Common myeloid progenitor, CD34-positive (primary cell): ENCODE measurements at places on chromosomes 1 and 21.

- peaks cover 40% of the 10 kb centered on the region for H3K36me3 ChIP-seq
- peaks cover 32% of the 10 kb centered on the region for H3K4me1 ChIP-seq
- H3K4me3 ChIP-seq = no peak overlapping the region
- H3K27ac ChIP-seq = no peak overlapping the region
- no peaks in the 10 kb centered on the region for H3K27me3 ChIP-seq
Observed at GRCh38 chr1:206729507-206729906, 41.1 kb upstream of the IL19 start.

- H3K36me3 ChIP-seq = no peaks in the 10 kb centered on the region
- peaks cover 2% of the 10 kb centered on the region for H3K27me3 ChIP-seq
- DNase-seq = no peak
- H3K4me1 ChIP-seq = no peaks in the 10 kb centered on the region
- no peak overlapping the region for H3K27ac ChIP-seq
- no peak overlapping the region for H3K4me3 ChIP-seq
Observed at GRCh38 chr1:59173721-59174120, 123.2 kb upstream of the FGGY start.

DNA sequence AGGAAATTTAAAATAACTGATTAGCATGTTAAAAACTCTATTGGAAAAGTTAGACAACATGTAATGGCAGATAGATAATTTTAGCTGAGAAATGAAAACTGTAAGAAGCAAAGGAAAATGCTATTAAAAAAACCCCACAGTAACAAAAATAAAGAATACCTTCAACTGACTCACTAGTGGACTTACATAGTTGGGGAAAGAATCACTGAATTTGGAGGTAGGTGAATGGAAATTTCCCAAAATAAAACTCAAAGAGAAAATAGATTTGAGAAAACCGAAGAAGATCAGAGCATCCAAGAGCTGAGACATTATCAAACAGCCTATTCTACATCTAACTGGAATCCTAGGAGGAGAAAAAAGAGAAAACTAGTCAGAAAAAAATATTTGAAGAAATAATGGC lies 34.7 kb downstream of the PDE4B start:
- H3K4me1 ChIP-seq = no peaks in the 10 kb centered on the region
- no peak overlapping the region for H3K4me3 ChIP-seq
- H3K27me3 ChIP-seq = no peaks in the 10 kb centered on the region

GRCh38 chr1:111789142-111789541 lies 33.4 kb downstream of the DDX20 start:
- no peak overlapping the region for H3K4me3 ChIP-seq
- no peak overlapping the region for H3K27ac ChIP-seq
- H3K27me3 ChIP-seq = peaks cover 6% of the 10 kb centered on the region
- no peaks in the 10 kb centered on the region for H3K4me1 ChIP-seq

DNA sequence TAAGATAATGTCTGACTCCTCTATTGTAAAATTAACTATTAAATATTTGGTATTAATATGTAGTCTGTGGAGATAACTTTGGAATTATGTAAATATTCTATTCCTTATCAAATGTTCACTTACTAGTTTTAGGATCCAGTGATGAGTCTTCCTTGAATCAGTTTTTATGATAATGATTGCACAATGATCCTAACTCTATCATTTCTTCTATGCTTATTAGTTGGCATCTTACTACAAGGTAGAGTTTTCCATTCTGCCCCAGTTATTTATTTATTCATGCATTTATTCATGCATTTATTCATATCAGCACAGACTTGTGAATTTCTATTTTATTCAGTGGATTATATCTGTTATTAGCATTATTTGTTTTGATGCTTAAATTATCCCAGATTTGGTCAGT lies 7.4 kb upstream of the MGST3 start:
- DNase-seq = no peak
- no peaks in the 10 kb centered on the region for H3K36me3 ChIP-seq
- no peak overlapping the region for H3K27ac ChIP-seq
- no peak overlapping the region for H3K4me3 ChIP-seq
- no peaks in the 10 kb centered on the region for H3K27me3 ChIP-seq
- no peaks in the 10 kb centered on the region for H3K4me1 ChIP-seq

- H3K27ac ChIP-seq = no peak overlapping the region
- DNase-seq = no peak
- H3K36me3 ChIP-seq = peaks cover 3% of the 10 kb centered on the region
- H3K27me3 ChIP-seq = no peaks in the 10 kb centered on the region
Observed at GRCh38 chr1:246121533-246121932, 385.5 kb downstream of the SMYD3 start.

GRCh38 chr1:85264150-85264549 lies 4.7 kb upstream of the C1orf52 start:
- H3K27ac ChIP-seq = no peak overlapping the region
- H3K4me1 ChIP-seq = peaks cover 4% of the 10 kb centered on the region
- no peak for DNase-seq
- peaks cover 18% of the 10 kb centered on the region for H3K36me3 ChIP-seq

DNA sequence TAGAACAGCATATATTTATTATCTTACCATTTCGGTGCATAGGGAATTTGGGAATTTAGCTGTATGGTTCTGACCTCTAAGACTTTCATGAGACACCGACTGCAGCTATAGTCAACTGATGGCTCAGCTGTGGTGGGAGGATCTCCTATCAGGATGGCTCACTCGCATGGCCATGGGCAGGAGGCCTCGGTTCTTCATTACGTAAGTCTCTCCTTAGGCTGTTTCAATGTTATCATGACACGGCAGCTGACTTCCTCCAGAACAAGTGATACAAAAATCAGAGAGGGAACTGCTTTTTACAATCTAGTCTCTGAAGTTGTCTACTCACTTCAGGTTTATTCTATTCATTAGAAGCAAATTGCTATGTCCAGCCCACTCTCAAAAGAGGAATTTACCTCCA lies 13.3 kb upstream of the CAPN8 start:
- H3K4me1 ChIP-seq = no peaks in the 10 kb centered on the region
- peak; percentile 37 for DNase-seq

DNA sequence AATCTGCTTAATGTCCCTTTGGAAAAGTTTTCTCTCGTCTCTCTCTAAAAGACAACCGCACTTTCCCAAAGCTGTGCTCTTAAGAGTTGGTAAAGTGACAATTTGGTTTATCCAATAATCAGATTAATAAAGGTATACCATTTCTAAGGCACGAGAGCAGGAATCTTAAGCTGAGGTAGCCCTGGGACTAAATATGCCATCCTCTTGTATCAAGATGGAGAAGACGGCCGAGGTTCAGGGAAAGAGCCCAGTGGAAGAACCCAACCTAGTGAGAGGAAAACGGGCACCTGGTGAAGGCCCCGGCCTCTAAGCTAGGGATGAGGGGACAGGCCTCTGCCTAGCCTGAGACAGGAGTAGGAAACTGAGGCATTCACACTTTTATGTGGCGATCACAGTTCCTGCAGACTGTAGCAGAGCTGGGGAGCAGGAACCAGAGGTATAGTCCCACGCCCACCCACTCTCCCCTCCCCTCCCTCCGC lies 334 bp upstream of the SARS1 start:
- no peak overlapping the region for H3K27ac ChIP-seq
- peak overlapping the region; percentile 23 for H3K4me3 ChIP-seq
- H3K27me3 ChIP-seq = peaks cover 12% of the 10 kb centered on the region
- H3K36me3 ChIP-seq = no peaks in the 10 kb centered on the region
- peaks cover 7% of the 10 kb centered on the region for H3K4me1 ChIP-seq

DNA sequence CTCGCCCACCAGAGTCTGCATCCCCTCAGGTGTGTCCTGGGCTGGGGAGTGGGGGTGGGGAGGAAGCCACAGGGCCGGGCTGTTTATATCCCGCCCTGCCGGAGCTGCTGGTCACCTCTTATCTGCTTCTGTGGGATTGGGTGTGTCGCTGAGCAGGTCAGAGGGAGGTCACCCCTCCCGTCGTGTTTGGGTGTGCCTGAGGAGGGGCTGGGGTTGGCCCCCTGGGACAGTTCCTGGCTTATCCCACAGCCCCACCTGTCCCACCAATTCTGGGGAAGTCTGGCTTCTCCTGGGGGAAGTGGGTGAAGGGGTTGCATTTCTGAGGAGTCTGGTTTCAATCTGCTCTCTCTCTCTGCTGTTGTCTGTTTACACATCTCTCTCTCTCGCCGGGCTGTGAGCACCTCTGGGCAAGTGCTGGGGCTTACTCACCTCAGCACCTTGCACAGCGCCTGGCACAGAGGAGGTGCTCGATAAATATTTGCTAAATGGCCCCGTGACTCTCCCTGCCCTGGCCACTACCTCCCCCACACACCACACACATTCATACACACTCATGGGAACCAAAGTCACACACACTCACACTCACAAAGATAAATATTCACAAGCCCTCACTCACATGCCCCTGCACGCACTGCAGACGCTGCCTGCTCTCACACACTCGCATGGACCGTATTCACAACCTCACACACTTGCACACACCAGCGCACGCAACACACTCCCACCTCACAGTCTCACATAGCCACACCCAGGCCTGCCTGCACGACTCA lies 8.3 kb downstream of the ELF3 start:
- no peak for DNase-seq
- no peak overlapping the region for H3K4me3 ChIP-seq
- H3K27ac ChIP-seq = no peak overlapping the region
- H3K36me3 ChIP-seq = no peaks in the 10 kb centered on the region
- H3K27me3 ChIP-seq = no peaks in the 10 kb centered on the region

- H3K4me3 ChIP-seq = no peak overlapping the region
- H3K27ac ChIP-seq = no peak overlapping the region
- no peaks in the 10 kb centered on the region for H3K36me3 ChIP-seq
Observed at GRCh38 chr21:28227881-28228635, 764.6 kb downstream of the LTN1 start.

- peaks cover 5% of the 10 kb centered on the region for H3K4me1 ChIP-seq
- peaks cover 2% of the 10 kb centered on the region for H3K36me3 ChIP-seq
- H3K27ac ChIP-seq = no peak overlapping the region
- no peak for DNase-seq
Observed at GRCh38 chr21:38631206-38631605, 132.9 kb upstream of the ERG start.

GRCh38 chr1:202588503-202589189 lies 121.6 kb downstream of the SYT2 start:
- H3K27me3 ChIP-seq = no peaks in the 10 kb centered on the region
- H3K27ac ChIP-seq = no peak overlapping the region
- no peak for DNase-seq
- peaks cover 4% of the 10 kb centered on the region for H3K4me1 ChIP-seq
- H3K4me3 ChIP-seq = no peak overlapping the region
- no peaks in the 10 kb centered on the region for H3K36me3 ChIP-seq

DNA sequence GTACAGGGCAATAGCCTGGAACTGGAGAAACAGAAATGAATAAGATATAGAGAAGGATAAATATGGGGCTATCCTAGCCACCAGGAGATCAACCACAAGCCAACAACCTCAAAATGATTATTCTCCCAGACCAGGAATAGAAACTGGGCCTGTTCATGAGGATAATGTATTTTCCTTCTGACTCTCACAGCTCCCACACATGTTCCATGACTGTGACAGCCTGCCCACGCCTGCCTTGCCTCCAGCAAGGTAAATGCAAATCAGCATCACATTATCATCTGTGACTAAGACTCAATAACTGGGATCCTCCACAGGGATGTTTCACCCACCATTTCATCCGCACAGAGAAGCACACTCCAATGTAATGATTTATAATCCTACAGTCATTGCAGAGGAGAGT lies 3.3 kb downstream of the ENSA start:
- no peak overlapping the region for H3K27ac ChIP-seq
- H3K4me3 ChIP-seq = no peak overlapping the region
- H3K27me3 ChIP-seq = no peaks in the 10 kb centered on the region

- H3K4me1 ChIP-seq = no peaks in the 10 kb centered on the region
- no peak overlapping the region for H3K27ac ChIP-seq
- peak; percentile 16 for DNase-seq
- no peaks in the 10 kb centered on the region for H3K27me3 ChIP-seq
- H3K4me3 ChIP-seq = no peak overlapping the region
Observed at GRCh38 chr21:23921670-23922418, 1685.4 kb downstream of the MRPL39 start.

GRCh38 chr1:234139966-234140365 lies 233.3 kb upstream of the COA6 start:
- no peaks in the 10 kb centered on the region for H3K4me1 ChIP-seq
- H3K27me3 ChIP-seq = peaks cover 7% of the 10 kb centered on the region

GRCh38 chr1:24186993-24187790 lies at the start of gene IFNLR1:
IFNLR1 (minus strand) TSS chr1:24187289; CDS start chr1:24187248, 41 bp downstream.
- H3K4me1 ChIP-seq = peaks cover 8% of the 10 kb centered on the region
- H3K4me3 ChIP-seq = peak within 1 kb of the TSS; percentile 34
- H3K27ac ChIP-seq = no peak within 1 kb of the TSS
- H3K36me3 ChIP-seq = no peaks in the 10 kb centered on the region
- H3K27me3 ChIP-seq = no peaks in the 10 kb centered on the region

DNA sequence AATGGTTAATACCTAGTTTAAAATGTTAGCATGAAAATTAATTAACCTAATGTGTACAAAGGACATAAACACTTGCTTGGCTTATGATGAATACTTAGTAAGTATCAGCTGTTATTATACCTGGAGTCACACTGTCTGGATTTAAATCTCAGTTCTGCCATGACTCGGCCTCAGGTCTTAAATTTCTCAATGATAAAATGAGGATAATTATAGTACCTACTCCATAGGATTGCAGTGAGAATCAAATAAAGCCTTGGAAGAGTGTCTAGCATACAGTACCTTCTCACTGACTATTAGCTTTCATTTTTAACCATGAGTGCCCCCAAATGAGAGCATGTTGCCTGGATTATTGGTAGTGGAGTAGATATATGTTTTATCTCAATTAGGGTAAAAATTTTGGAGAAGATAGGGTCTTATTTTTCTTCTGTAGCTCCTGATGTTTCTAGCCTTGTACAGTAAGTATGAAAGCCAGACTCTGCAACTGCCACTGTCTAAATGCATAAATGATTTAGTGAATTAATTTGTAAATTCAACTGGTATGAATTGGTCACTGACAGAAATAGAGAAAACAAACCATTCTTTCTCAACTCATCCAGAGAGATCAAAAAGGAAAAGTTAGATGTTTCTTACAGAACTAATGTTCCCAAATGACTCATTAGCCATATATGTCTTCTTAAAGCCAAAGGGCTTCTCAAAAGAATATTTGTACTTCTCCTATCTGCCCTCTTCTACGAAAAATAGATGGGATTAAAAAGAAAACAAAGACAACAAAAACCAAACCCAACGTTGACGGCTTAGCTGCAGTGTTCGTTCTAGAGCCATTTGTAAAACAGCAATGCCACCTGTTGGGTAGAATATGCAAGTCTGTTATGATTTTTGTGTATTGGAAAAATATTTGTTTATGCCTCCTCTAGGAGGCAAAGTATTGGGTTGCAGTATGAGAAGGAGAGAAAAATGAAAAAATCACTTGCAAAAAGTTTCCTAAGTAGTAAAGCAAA lies 53.8 kb upstream of the MROH9 start:
- peak; percentile 26 for DNase-seq
- peaks cover 3% of the 10 kb centered on the region for H3K27me3 ChIP-seq
- no peaks in the 10 kb centered on the region for H3K4me1 ChIP-seq
- no peak overlapping the region for H3K4me3 ChIP-seq
- H3K27ac ChIP-seq = no peak overlapping the region
